AG10803 (cell line): ENCODE measurements at places on chromosomes 1 and 21.

GRCh38 chr1:215617979-215618378, 50.9 kb downstream of the KCTD3 start:
- DNase-seq, result no peak

- no peak for DNase-seq
Observed at GRCh38 chr1:67609577-67610341, 75.2 kb upstream of the GADD45A start.

DNA sequence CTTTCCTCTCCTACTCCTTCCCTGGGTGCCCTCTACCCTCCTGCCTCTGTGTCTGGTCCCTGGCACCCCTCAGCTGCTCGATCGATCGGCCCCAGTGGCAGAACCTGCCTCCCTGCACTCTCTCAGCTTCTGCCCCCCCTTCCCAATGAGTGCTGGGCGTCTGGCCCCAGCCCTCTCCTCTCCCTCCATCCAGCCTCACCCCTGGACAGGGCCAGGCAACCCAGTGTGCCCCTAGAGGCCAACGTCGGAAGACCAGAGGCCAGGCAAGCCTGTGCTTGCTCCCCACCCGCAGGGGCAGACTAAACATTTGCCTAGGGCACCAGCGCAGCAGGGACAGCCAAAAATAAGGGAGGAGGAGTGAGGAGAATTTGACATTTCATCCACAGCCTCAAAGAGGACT, 43.5 kb downstream of the LGR6 start:
- peak; percentile 8 for DNase-seq

DNA sequence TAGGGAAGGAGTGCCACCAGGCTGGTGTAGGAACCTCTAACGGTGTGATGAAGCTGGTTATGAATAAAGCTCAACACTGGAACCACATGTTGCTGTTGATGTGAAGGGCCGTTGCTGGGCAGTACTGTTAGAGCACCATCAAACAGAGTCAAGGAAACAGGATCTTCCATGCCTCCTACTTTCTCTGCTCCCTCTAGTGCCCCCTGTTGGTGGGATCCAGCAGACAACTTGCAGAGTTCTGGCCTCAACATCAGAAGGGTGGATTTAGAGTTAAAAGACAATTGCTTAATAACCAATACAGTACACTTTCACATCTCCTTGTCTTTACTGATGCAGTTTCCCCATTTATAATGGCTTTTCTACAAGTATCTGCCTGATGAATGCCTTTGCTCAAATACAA, 336.4 kb downstream of the NTNG1 start:
- no peak for DNase-seq

DNA sequence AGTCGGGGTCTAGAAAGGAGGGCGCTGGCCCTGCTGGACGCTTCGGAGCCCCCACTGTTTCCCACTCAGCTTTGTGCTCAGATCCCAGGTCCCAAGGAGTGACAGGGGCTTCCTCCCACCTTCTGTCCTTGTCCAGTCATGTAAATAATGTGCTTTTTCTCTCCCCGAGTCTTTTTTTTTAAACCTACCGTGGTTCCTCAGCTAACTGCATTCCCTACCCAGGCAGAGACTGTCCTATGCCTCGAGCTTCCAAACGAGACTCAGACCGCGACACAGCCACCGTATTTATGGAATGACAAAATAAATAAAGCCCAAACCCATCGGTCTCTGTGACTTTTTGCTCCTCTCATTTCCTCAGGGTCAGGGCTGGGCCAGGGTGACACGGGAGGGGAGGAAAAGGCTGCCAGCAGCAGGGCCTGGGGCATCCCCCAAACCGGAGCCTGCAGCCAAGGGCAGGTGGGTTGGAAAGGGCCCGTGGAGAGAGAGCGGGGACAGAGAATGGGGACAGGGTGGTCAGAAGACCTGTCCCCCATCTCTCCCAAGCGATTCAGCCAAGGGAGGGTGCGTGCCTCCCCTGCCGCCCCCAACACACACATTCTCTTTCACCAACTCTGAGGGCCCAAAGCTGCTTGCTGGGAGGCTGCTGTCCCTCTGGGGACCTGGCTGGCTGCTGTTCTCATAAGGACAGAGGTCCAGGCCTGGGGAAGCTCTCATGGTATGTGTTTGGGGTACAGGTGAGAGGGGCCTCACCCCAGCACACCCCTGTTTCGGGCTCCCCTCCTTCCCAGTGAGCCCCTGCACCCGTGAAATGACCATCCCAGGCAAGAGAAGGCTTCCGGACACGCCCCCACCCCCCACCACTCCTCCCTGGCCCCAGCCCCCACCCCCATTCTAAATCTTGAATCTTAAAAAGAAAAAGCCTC, 55.4 kb downstream of the KCNAB2 start:
- no peak for DNase-seq

- DNase-seq, result no peak
Observed at GRCh38 chr1:12038356-12039163, 19.3 kb downstream of the MIIP start.

- no peak for DNase-seq
Observed at GRCh38 chr1:65039066-65039465, 72.7 kb upstream of the JAK1 start.

DNA sequence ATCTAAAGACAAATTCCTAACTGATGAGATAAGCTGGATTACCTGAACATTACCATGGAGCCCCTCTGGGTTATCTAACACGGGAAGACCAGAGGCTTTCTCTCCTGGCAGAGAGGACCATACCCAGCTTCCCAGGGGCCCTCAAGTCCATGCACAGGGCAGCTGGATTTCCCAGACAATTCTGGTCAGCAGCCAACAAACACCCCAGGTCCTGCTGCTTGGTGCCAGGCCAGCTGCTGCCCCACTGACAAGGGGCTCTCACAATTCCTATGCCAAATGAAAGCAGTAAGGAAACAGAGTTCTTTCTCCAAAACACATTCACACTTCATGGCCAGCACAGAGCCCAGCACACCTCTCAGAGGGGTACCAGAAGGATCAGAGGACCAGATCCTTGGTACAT, 114.2 kb downstream of the HLCS start:
- no peak for DNase-seq

GRCh38 chr1:173473599-173474011, 3.5 kb upstream of the PRDX6 start:
- peak; percentile 42 for DNase-seq
